HS-27A (cell line): ENCODE measurements at places on chromosomes 11 and 22.

GRCh38 chr11:6298605-6299004, 21.7 kb downstream of the CAVIN3 start:
- DNase-seq = no peak

DNA sequence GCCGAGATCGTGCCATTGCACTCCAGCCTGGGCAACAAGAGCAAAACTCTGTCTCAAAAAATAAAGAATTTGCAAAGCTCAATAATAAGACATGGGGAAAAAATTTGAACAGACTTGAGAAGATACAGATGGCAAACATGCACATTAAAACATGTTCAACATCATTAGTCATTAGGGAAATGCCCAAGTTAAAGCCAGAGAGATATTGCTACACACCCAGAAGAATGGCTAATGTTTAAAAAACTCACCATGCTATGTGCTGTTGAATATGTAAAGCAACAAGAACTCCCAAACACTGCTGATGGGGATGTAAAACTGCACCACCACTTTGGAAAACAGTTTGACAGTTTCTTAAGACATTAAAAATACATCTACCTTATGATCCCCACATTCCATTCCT, 12.6 kb downstream of the LRRC75B start:
- no peak for DNase-seq

- no peak for DNase-seq
Observed at GRCh38 chr11:114914231-114915005, 236.1 kb downstream of the NXPE2 start.

- no peak for DNase-seq
Observed at GRCh38 chr11:111639226-111639925, 37.1 kb downstream of the SIK2 start.
